ENCODE measurements at places on chromosomes 6 and 20. TPM values are rescaled to one million over a fixed set of nuclear protein-coding genes. Genes with fewer than 3 reads are reported as not detected.
A peak's percentile ranks its signal among the peaks of the same experiment; 100 is the strongest.

DNA sequence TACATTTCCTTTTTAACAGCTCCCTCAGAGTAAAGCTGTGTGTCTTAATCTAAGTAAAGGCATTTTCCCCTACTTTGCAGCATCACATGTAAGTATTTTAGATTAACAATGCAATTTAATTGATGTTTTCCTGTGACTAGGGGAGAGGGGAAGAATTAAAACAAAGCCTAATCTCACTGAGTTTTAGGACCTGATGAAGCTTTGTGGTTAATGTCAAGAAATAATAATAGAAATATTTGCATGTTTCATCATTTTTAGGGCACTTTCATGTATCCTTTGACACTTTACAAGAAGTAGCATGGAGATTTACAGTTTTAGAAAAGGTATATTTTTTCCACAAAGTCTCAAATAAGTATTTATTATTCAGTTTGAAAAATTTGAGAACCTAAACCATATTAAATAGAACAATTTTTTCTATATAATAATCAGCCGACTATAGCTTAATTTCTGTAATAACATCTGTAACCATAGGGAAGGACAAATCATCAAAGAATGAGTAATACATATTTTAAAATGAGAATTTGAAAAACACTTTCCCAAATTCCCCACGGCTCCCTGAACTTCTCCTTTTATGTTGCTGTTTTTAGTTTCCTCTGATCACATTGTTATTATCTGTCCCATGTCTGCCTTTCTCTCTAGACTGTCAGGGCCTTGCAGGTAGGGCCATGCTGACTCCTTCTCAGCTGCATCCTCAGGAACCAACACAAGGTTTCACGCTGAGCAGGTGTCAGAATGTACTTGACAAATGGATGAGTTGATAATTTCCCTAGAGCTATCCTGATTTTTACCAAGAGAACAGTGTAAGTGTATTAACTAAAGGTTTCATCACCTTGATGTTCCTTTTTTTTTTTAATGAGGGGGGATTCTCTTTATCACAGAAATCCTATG, 338.1 kb downstream of the SYNE1 start:
- DNase-seq: no peak

Gene JPH2
- not detected for polyA plus RNA-seq

Gene CRIP3
- polyA plus RNA-seq: 64.6 TPM

Gene SEL1L2
- polyA plus RNA-seq: not detected

Gene CAGE1
- polyA plus RNA-seq: 0.13 TPM

Gene SRSF12
- polyA plus RNA-seq: not detected

GRCh38 chr6:2448826-2449571, 203.6 kb upstream of the GMDS start:
- peak; percentile 38 for DNase-seq

Gene RAET1E
- not detected for polyA plus RNA-seq

DNA sequence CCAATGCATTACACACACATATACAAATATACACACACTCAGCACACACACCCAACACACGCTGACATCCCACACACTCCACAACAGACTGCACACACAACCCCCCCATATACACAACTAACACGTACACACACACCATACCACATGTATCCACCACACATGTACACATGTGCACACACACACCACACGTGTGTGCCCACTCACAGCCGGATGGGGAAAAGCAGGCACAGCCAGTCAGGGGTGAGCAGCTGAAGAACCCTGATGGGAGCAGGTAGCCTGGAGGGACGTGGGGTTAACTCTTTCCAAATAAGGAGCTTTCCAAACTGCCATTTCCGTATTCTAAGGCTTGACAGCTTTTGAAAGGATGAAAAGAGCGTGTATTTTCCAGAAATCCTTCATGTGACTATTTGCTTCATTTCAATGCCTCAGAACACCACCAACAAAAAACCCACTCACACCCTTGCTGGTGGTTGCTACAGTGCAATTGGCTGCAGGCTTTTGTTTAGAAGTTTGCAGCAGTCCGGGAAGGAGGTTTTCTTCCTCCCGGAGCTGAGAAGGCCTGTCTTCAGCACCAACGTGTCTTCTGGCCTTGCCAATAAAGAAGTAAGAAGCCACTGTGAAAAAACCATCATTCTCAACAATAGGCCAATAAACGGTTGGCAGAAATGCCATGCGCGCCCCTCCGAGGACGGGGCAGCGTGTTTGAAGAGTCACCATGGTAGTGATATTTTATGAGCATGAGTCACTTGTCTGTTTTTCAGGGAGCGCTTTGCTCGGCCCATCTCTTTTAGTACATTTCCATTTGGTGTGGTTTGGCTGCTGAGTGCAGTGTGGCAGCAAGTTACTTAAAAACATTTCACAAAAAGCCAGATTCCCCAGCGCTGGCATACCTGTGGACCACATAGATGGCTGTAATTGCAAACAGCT, 131.3 kb upstream of the GMDS start:
- no peak for DNase-seq

DNA sequence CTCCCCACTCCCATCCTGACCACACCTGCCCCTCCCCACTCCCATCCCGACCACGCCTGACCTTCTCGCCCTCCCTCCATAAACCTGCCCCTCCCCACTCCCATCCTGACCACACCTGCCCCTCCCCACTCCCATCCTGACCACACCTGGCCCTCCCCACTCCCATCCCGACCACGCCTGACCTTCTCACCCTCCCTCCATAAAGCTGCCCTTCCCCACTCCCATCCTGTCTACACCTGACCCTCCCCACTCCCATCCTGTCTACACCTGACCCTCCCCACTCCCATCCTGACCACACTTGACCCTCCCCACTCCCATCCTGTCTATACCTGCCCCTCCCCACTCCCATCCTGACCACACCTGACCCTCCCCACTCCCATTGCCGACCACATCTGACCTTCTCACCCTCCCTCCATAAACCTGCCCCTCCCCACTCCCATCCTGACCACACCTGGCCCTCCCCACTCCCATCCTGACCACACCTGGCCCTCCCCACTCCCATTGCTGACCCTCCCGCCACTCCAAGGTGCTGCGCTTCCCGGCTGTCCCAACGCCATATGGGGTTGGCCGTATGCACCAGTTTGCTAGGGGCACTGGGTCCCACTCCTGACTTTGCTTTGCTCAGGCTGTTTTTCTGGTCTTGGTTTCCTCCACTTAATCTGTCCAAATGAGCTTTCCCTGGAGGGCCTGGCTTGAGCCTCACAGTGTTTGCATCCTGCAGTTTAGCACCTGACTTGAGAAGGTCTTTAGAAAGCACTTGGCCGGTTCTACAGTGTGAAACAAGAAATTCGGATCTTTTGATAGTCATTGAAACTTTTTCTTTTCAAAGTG, 2.9 kb downstream of the KIF25 start:
- DNase-seq: no peak

DNA sequence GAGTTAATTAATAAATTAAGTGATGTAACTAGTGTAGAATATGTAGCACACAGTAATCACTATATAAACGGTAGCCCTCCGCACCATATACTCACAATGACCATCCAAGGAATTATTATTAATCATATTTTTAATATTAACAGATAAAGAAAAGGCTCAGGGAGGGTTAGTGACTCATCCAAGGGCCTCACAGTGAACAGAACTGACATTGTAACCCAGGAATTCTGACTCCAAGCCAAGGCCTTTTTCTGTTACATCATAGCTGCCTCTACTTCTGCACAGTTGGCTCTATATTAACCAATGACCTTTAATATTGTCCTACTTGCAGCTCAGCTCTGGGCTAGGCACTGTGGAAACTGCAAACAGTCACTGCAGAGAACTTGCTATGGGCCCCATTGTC, 117.5 kb upstream of the SIRPG start:
- no peak for DNase-seq

DNA sequence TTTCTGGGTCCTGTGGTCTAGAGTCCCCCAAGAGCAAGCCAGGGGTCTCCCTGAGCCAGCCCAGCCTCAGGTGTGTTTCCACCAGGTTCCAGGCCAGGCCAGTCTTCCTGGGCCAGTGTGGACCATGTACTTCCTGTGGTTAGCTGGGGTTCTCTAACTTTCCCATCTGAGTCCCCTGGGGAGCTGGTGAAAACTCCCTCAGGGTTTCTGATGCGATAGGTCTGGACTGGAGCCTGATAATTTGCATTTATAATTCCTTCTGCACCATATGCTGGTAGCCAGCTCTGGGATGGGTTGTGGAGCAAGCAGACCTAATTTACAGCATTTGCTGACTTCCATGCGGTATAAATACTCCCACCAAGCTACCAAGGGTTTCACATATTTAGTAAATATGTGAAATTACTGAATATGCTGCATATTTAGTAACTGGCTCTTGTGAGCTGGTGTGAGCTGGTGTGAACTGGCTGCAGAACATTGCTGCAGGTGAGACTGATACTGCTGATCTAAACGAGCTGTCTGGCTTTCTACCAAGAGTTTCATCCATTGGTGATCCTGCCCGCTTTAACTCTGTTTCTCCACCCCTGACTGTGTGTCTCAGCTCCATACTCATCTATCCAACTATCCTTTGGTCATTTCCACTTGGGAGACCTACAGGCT, 62.6 kb downstream of the RIN2 start:
- DNase-seq: peak; percentile 40

GRCh38 chr6:156718647-156719394, 58.4 kb upstream of the ARID1B start:
- no peak for DNase-seq

DNA sequence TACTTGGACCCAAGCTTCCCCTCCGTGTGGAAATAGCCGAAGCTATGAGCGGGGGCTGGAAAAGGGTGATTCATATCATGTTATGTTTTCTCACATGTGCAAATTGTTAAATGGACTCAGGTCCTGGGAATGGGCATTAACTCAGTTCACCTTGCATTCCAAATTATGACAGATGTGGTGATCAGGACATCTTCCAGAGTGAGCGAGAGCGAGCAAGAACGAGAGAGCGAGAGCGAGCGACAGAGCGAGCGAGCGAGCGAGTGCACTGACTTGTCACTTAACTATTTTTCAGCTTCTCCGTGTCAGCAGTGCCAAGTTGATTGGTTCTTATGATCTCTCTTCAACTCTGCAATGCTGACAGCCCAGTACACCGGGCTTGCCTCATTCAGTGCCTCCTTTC, 437.4 kb upstream of the NRSN1 start:
- no peak for DNase-seq

DNA sequence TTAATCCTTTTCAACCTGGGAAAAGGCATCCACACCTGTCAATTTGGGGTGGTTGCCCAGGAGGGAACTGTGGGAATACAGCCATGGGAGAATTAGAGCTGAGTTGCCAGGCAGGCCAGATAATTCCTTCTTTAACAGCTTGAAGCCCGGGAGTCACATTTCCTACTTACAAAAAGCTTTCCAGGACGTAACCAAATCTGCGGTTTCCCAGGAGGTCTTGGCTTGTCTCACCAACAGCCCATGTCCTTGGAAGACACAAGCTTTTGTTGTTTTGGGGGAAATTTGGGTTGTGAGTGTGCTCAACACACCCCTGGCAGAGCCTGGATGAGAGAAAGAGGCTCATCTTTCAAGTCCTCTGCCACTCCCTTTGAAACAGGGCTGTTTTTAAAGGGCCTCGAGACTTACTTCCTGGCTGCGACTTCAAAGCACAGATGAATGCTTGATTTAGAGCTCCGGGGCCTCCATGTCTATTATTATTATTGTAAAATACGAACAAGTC, 465.9 kb upstream of the BTBD3 start:
- DNase-seq: no peak

DNA sequence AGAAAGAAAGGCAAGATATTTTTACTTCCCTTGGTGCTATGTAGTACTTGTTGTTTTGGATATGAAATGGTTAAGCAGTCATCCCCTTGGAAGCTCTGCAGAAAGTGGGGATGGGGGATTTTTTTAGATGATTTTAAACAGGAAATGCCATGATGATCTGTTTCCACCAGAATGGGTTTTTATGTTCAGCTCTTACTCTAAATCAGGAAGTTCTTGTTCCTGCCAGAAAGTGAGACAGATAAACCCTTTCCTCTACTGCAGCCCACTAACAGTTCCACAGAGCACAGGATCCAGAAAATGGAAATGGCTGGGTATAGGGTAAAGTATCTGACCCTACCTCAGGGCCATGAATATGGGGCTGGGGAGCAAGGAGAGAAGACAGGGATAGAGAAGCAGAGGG, 32.1 kb upstream of the PPP1R3G start:
- no peak for DNase-seq
